ENCODE measurements at places on chromosomes 4 and X. TPM values are rescaled to one million over a fixed set of nuclear protein-coding genes. Genes with fewer than 3 reads are reported as not detected.

IL2RG gene
- total RNA-seq = 4.2 TPM

GRCh38 chr4:179110356-179110755, 1668.1 kb upstream of the AGA start:
- H3K27me3 ChIP-seq = no peaks in the 10 kb centered on the region
- no peaks in the 10 kb centered on the region for H3K36me3 ChIP-seq
- H3K4me3 ChIP-seq = no peak overlapping the region
- H3K4me1 ChIP-seq = no peaks in the 10 kb centered on the region

PABPC1L2B gene
- not detected for total RNA-seq

GRCh38 chr4:38538517-38538916, 125.5 kb upstream of the KLF3 start:
- no peak overlapping the region for H3K27ac ChIP-seq
- no peaks in the 10 kb centered on the region for H3K27me3 ChIP-seq
- no peaks in the 10 kb centered on the region for H3K4me1 ChIP-seq

ASB12 gene
- total RNA-seq = 0.85 TPM

DNA sequence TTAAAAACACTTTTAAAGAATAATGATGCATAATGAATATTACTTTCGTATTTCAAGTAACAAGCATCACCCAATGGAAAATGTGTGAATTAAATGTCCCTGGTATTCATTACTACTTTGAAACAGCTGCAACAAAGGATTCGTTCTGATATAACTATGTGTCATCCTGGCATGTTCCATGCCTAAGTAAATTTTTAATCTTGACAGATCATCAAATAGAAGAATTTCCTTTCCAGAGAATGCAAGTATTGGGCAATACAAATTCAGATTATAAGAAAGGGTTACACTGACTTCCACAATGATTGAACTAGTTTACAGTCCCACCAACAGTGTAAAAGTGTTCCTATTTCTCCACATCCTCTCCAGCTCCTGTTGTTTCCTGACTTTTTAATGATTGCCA, 105.3 kb downstream of the SPCS3 start:
- H3K4me1 ChIP-seq = no peaks in the 10 kb centered on the region
- no peak overlapping the region for H3K4me3 ChIP-seq
- H3K27ac ChIP-seq = no peak overlapping the region
- no peaks in the 10 kb centered on the region for H3K36me3 ChIP-seq
- H3K27me3 ChIP-seq = no peaks in the 10 kb centered on the region
- no peak for DNase-seq

GRCh38 chrX:40109288-40110008, 11.7 kb upstream of the BCOR start:
- H3K27me3 ChIP-seq = peaks cover 23% of the 10 kb centered on the region
- peak overlapping the region; percentile 94 for H3K27ac ChIP-seq
- peak; percentile 72 for DNase-seq
- H3K4me3 ChIP-seq = peak overlapping the region; percentile 61

- H3K4me1 ChIP-seq = peaks cover 50% of the 10 kb centered on the region
- peak overlapping the region; percentile 85 for H3K4me3 ChIP-seq
- DNase-seq = no peak
Measured at GRCh38 chr4:143338313-143338712, 1.6 kb downstream of the GAB1 start.

- H3K27me3 ChIP-seq = no peaks in the 10 kb centered on the region
- H3K4me3 ChIP-seq = no peak overlapping the region
- H3K4me1 ChIP-seq = no peaks in the 10 kb centered on the region
- H3K36me3 ChIP-seq = no peaks in the 10 kb centered on the region
Measured at GRCh38 chr4:182179105-182179504, 64.1 kb upstream of the TENM3 start.

DNA sequence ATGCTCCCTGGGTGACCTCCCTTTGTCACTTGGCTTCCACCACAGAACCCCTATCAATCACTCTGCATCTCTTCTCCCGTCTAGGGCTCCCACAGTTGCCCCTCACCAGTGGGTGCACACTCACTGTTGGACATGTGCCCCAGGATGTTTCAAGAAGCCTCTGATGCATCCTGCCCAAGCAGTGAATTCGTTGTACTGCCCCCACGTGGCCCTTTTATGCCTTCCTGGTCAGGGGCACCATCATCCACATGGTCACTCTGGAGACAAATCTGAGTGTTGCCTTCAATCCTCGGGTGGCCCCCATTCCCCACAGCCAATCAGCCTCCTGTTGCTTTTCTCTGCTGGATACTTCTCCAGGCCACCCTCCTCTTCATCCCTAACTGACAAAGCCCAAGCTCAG, 12.2 kb downstream of the ITIH6 start:
- no peaks in the 10 kb centered on the region for H3K36me3 ChIP-seq
- no peak for DNase-seq
- H3K4me1 ChIP-seq = no peaks in the 10 kb centered on the region
- no peak overlapping the region for H3K27ac ChIP-seq
